Fibroblast of skin of scalp (primary cell): ENCODE measurements at places on chromosomes 4 and X.
A peak's percentile ranks its signal among the peaks of the same experiment; 100 is the strongest.

DNA sequence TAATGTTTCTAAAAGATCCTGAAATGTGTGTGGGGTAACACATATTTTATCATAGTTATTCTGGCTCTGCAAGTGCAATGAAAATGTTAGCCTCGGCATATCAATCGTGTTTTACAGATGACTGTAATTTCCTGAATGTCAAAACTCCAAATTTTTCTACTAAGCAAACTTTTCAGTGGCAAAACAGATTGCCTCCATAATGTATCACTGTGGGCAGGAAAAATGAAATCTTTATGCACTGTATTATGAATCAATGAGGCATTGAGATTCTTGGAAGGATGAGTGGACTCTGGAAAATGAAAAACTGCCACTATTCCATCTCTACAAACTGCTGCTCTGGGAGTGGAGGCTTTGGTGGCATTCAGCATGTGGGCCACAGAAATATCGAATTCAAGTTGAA, 160.1 kb upstream of the MBNL3 start:
- peak; percentile 80 for DNase-seq

DNA sequence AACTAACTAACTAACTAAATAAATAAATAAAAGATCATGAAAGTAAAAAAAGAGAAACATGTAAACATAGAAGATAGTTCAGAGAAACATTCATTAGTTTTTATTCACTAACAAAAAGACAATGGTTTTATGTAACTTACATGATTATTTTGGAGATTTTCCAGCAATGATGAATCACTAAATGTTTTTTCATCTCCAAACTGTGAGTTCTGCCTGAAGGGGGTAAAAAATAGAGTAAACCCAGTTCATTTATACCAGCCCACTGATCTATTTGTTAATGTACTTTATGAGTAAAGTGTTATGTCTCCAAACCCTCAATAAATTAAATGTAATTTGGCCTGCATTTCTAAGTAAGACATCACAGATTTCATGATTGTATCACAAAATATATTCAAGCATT, 101.1 kb downstream of the ATP8A1 start:
- DNase-seq, result peak; percentile 20

DNA sequence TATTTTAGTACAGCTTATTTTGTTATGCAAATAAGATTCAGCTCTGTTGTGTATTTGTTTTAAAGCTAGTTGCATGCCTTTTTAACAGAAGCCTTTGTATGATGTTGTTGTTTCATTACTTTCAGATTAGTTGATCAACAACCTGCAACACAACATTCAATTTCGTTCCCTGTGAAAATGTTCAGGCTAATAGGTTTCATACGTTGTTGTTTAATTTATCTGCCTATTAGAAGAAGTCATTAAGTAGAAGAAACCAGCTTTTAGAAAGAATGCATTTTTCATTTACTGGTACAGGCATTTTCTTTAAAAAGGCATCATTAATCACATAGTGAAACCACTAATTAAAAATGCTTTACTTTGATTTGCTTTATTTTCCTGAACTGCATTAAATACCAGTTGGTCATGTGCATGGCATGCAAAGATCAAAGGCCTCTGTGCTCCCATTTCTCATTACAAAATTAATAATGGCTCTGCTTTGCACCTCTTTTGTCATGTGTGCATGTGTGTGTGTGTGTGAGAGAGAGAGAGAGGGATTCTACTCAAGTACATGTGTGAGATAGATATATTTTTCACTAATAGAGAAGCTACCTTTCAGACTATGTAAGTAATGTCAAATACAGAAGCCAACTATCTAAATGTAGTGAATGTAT, 29.2 kb upstream of the CTSO start:
- no peak for DNase-seq

DNA sequence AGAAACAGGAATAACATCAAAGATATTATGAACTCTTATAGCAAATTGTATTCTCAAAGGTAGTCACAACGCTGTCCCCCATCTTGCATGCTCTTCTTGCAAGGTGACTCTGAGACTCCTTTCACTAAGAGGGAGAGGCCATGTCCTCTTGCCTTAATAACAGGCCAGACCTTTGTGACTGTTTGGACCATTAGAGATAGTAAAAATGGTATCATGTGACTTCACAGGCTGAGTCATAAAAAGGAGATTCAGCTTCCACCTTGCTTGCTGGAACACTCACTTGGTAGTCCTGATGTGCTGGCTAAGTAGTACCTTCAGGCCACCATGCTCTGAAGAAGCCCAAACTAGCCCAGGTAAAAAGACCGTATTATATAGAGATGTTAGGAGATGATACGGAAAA, 143.8 kb downstream of the FBXW7 start:
- no peak for DNase-seq

- DNase-seq, result no peak
Measured at GRCh38 chrX:53383376-53384076, 38.9 kb downstream of the SMC1A start.

DNA sequence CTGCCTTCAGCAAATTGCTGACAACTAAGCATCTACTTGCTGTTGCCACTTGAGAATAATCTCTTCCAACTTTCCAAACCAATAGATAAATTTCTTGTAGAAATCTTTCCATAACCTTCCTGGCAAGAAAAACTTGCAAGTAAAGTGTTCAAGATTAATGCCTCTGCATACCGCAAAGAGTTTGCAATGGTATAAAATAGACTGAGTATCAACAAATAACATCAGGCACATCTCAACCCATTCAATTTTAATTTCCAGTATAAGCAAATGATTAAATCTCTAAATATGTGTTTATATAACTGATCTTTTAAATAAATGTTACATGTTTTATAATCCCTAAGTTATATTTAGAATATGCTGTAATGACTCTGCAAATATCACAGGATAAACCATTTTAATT, 275.2 kb upstream of the AGA start:
- no peak for DNase-seq
